ENCODE measurements at places on chromosomes 11 and 22. TPM values are rescaled to one million over a fixed set of nuclear protein-coding genes. Genes with fewer than 3 reads are reported as not detected.

SLC17A6 gene
- polyA plus RNA-seq, result not detected

OR51E2 gene
- polyA plus RNA-seq, result not detected

C11orf65 gene
- 0.33 TPM for polyA plus RNA-seq

HEPHL1 gene
- polyA plus RNA-seq, result not detected

HPX gene
- polyA plus RNA-seq, result 1.3 TPM

MFRP gene
- not detected for polyA plus RNA-seq

DDX25 gene
- 0.37 TPM for polyA plus RNA-seq

VPREB1 gene
- polyA plus RNA-seq, result not detected

FXYD6 gene
- 42.0 TPM for polyA plus RNA-seq

SERHL2 gene
- polyA plus RNA-seq, result 2.6 TPM

OR8H2 gene
- polyA plus RNA-seq, result not detected

GP1BB gene
- 2.8 TPM for polyA plus RNA-seq

KCTD14 gene
- polyA plus RNA-seq, result 14.8 TPM

RASL10A gene
- polyA plus RNA-seq, result 2.0 TPM

PRDM10 gene
- 2.3 TPM for polyA plus RNA-seq

ASPHD2 gene
- 0.45 TPM for polyA plus RNA-seq

PNPLA5 gene
- not detected for polyA plus RNA-seq

LGALS12 gene
- polyA plus RNA-seq, result 0.98 TPM

OR8A1 gene
- polyA plus RNA-seq, result not detected

NRIP3 gene
- polyA plus RNA-seq, result 0.28 TPM

NXPE2 gene
- 0.02 TPM for polyA plus RNA-seq

OR4A47 gene
- not detected for polyA plus RNA-seq

GLB1L2 gene
- 7.1 TPM for polyA plus RNA-seq

TYR gene
- not detected for polyA plus RNA-seq

MS4A1 gene
- 0.85 TPM for polyA plus RNA-seq

OR2AG1 gene
- polyA plus RNA-seq, result not detected

DNHD1 gene
- polyA plus RNA-seq, result 4.5 TPM

APOA1 gene
- polyA plus RNA-seq, result 18.2 TPM

GPHA2 gene
- 0.19 TPM for polyA plus RNA-seq

TPBGL gene
- polyA plus RNA-seq, result 0.12 TPM

DPAGT1 gene
- 19.0 TPM for polyA plus RNA-seq

PTPRJ gene
- 3.9 TPM for polyA plus RNA-seq

OR2AT4 gene
- not detected for polyA plus RNA-seq

GUCY1A2 gene
- polyA plus RNA-seq, result 1.3 TPM

TREH gene
- 1.1 TPM for polyA plus RNA-seq

ST14 gene
- 37.7 TPM for polyA plus RNA-seq

LINC01488 gene
- not detected for polyA plus RNA-seq

HNRNPUL2 gene
- polyA plus RNA-seq, result 25.6 TPM

All from lung (tissue), 17 donors.